ENCODE measurements at places on chromosomes 3 and 15. TPM values are rescaled to one million over a fixed set of nuclear protein-coding genes. Genes with fewer than 3 reads are reported as not detected.
A peak's percentile ranks its signal among the peaks of the same experiment; 100 is the strongest.

DNA sequence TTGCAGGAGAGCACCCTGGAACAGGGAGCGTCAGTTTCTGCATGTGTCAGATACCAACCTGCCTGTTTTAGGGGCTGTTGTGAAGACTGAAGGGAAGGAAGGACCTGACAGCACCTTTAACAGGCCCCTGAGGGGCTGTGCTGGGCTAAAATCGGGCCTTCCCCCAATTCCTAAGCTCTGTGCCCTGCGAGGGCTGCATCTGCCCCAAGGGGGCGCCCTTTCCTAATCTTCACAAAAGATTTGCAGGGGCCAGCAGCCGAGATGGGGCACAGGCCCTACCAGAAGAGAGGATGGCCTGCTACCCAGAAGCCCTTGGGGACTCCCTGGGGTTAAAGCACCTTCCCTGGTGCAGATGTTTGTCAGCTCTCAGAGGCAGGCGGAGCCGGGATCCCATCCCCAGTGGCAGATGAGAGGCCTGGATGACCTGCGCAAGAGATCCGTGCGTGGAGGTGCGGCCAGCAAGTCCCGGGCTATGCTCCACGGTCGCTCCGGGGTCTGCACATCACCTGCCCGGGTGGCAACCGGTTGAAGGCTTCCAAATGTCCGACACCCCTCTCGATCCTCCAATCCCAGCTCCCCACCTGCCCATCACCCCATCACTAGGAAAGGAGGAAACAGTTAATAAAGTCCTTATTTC is 53.6 kb downstream of the RHCG start:
- DNase-seq: peak; percentile 94

GRCh38 chr3:31836131-31837075 is 144.7 kb downstream of the OSBPL10 start:
- no peak for DNase-seq

DNA sequence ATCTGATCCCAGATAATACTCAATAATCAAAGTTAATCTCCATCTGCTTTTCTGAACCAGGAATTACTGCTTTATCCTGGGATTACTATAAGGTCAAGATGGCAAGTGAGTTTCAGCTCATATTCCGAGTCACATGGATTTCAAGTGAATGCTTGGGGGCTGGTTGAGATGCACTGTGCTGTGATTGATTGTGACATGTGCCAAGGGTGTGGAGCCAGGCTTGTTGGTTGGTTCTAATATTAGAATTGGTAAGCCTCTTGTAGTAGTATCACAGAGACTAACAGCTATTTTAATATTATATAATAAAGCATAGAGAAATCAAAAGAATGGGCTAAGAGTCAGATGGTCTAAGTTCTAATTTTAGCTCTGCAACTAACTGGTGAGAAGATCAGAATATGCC is 74.2 kb upstream of the ICE2 start:
- DNase-seq: no peak

SLC6A20 gene
- total RNA-seq: 0.14 TPM

SPATA12 gene
- 0.10 TPM for total RNA-seq

SUCNR1 gene
- not detected for total RNA-seq

MKRN2 gene
- total RNA-seq: 21.6 TPM

Data from GM23338 (cell line).